ENCODE measurements at places on chromosomes 5 and 9.

GRCh38 chr9:125494653-125494915, 212.4 kb downstream of the MAPKAP1 start:
- DNase-seq: no peak

GRCh38 chr5:145969714-145970092, 33.3 kb downstream of the SH3RF2 start:
- DNase-seq: no peak

DNA sequence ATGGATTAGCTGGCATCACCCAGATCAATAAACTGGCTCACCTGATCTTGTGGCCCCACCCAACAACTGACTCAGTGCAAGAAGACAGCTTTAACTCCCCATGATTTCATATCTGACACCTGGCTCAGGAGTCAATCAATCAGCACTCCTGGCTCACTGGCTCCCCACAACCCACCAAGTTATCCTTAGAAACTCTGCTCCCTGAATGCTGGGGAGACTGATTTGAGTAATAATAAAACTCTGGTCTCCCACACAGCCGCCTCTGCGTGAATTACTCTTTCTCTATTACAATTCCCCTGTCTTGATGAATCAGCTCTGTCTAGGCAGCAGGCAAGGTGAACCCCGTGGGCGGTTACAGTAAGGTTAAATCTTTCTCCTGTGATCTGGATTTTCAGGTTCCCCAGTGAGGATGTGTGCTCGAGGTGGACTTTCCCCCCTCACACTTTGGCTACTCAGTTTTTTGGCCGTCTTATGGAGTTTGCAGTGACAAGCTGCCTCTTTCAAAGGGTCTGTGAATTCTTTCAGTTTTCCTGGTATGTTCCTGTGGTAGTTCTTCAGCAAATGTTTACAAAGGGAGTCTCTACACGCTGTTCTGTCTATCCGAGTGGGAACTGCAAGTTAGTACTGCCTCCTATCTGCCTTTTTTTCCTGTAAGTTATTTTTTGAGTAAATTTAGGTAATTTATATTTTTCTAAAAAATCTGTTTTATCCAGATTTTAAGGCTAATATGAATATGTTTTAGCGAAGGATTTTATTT, 500.2 kb upstream of the NUDT12 start:
- no peak for DNase-seq

GRCh38 chr5:68053202-68053601, 162.4 kb upstream of the PIK3R1 start:
- no peak for DNase-seq

DNA sequence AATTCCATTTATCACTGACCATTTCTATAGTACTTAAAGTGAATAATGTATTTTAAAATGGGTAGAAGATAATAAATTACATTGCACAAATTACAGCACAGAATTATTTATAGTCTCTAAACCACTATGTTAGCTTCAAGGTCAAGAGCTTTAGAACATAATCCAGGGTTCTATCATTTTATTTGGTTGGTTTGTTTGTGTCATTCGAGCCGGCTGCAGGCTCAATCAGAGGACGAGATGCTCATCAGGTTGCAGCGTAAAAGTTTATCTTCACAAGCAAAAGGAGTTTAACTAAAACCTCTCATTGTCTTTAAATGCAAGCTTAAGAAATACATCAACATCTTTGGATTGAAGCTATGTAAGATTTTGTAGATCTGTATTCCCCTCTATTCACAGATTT, 523.8 kb downstream of the EFNA5 start:
- DNase-seq: no peak

- no peak for DNase-seq
These were observed 18.0 kb downstream of the TLR4 start for GRCh38 chr9:117722108-117722761.

- no peak for DNase-seq
These were observed 195.3 kb downstream of the SEMA6A start for GRCh38 chr5:116379306-116379705.

GRCh38 chr5:120055858-120056257, 408.2 kb upstream of the PRR16 start:
- DNase-seq: no peak

- DNase-seq: peak; percentile 49
These were observed 384.6 kb upstream of the SLC30A5 start for GRCh38 chr5:68709239-68709638.

DNA sequence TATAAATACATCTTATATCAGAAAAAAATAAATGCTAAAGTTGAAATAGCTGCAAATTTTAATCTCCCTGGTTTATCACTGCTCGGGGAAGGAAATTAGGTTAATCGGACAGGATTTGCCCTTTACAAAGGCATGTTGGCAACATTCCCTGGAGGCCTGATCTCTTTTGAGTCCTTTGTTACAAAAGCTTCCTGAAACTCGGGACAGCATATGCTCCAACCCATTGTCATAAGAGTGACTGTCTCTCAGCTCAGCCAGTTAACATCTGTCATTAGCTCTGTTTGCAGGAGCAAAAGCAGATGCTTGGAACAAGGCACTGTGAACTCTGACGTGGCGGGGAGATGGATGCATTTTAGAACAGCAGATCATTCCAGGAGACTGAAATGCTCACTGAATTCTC, 80.6 kb downstream of the MYO10 start:
- DNase-seq: peak; percentile 49

DNA sequence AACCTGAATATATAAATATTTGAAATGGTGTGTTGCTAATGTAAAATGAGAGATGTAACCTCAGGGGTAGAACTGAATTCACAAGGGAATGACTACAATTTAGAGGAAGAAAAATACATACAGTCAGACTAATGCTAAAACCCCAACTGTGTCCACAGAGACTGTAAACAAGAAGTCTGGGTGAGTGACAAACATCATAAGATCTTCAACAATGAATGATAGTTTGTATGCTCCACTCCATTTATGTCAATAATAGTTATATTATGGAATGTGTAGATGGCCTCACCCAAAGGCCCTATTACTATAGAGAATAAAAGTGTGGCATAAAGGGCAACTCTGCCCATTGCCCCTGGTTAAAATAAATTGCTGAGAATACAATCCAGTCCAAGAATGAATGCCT, 102.9 kb downstream of the CETN3 start:
- DNase-seq: no peak

- no peak for DNase-seq
These were observed 163.5 kb downstream of the NR3C1 start for GRCh38 chr5:143239882-143240518.

DNA sequence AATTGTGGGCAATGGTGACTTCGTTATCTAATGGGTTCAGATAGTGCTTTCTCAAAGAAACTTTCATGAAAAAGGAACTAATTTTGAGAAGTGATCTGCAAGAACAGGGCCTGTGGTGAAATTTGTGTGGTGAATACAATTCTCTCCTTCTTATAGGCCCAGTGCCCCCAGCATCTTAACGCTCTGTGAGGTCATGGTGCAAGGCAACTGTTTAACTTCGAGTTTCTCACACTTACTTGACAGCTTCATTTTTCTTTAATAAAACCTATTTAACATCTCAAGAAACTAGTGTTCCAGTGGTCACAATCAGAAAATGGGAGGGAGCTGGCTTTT, 69.2 kb downstream of the FAM114A2 start:
- no peak for DNase-seq
